H4 (cell line): ENCODE measurements at places on chromosomes 4 and X. TPM values are rescaled to one million over a fixed set of nuclear protein-coding genes. Genes with fewer than 3 reads are reported as not detected.

DNA sequence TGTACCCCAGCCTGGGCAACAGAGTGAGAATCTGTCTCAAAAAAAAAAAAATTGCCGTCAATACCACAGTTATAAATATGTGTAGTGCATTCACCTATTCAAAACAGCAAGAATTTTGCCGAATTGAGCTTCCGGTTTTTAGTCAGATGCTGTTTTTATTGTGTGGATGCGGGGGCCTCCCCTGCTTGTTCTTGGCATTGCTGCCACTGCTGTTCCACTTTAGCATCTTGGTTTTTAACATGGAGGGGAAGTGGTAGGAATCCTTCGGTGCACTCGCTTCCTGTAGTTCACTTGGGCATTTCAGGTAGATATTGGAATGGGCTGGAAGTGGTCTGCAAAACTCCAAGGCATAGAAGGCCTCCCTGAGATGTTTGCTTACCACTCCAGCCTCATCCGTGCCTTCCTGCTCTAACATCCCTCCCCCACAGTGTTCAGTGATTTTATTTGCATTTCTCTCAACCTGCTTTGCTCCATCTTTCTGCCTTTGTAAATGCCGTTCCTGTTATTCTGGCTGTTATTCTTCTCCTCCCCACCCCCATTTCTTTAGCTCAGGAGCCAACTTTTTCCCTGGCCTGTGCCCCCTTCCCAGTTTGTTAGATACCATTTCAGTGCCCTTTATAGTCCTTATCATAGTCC lies 25.5 kb downstream of the MOB1B start:
- no peak for DNase-seq

SPANXA1 gene
- 17.0 TPM in 1 of 2 replicates, not detected in the other for total RNA-seq

- DNase-seq: no peak
These were observed 2.0 kb downstream of the ANKRD37 start for GRCh38 chr4:185398618-185399017.

DNA sequence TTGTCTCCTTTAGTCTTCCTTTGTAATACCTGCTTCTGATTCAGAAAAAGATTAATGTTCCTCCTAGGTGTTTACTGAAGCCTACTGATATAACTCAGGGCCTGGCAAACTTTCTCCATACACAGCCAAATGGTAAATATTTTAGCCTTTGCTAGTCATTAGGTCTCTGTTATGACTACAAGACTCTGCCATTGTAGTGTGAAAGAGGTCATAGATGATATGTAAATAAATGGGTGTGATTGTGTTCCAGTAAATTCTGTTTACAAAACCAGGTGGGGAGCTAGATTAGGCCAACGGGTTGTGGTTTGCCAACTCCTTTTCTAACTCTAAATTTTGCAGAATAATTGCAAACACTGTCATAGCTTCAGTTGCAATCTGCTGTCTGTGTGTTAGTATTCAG lies 568.1 kb upstream of the GNPDA2 start:
- peak; percentile 4 for DNase-seq

EXOSC9 gene
- total RNA-seq: 57.6 and 75.5 TPM in 2 replicates

GRCh38 chr4:79757600-79757999 lies 315.4 kb downstream of the ANTXR2 start:
- DNase-seq: no peak

DNA sequence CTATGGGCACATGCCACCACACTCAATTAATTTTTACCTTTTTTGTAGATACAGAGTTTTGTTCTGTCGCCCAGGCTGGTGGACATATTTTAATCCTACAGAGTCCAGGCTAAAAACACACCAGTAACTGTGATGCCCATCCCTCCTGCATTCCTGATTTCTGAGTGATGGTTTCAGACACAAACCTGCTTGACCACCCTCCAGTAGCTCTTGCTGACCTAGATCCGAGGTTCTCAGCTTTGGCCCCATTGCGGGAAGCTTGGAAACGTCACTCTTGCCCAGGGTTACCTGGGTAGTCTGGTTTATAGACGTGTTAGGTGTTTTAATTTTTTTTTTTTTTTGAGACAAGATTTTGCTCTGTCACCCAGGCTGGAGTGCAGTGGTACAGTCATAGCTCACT lies 7.5 kb downstream of the CD99 start:
- DNase-seq: no peak

MAGEC2 gene
- 77.8 and 91.2 TPM in 2 replicates for total RNA-seq

IL3RA gene
- 0.72 and 1.1 TPM in 2 replicates for total RNA-seq

F8A3 gene
- total RNA-seq: 0.41 and 5.0 TPM in 2 replicates

DNA sequence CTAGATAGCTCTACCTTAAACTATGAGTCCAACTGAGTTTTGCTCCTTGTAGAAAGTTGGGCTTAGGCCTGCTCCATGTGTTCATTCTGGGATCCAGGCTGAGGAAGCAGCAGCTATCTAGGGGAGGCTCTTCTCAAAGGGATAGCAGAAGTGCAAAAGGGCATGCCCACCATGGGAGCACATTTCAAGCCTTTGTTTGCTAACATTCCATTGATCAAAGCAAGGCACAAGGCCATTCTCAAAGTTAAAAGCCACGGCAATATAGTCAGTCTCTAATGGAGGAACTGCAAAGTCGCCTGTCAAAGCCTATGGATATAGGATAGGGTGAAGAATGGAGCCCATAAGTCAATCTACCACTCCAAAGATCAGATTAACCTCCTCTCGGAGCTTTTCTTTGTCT lies 488.1 kb upstream of the ARX start:
- DNase-seq: no peak

RPS6KA6 gene
- 3.1 and 5.8 TPM in 2 replicates for total RNA-seq

- no peak for DNase-seq
These were observed 71.8 kb downstream of the RTL9 start for GRCh38 chrX:110430293-110431076.

GRCh38 chr4:101259876-101260275 lies 87.5 kb downstream of the PPP3CA start:
- no peak for DNase-seq

GRCh38 chr4:40915318-40916217 lies 165.8 kb downstream of the NSUN7 start:
- no peak for DNase-seq

GRCh38 chr4:125891597-125892258 lies 577.0 kb downstream of the FAT4 start:
- peak; percentile 95 for DNase-seq

GRCh38 chr4:120526033-120526432 lies 396.5 kb downstream of the PRDM5 start:
- DNase-seq: no peak

- DNase-seq: no peak
These were observed 31.3 kb downstream of the NYX start for GRCh38 chrX:41478381-41478911.

NKX3-2 gene
- 0.04 and 0.66 TPM in 2 replicates for total RNA-seq

- DNase-seq: no peak
These were observed 18.0 kb downstream of the DOK7 start for GRCh38 chr4:3481113-3481531.

GRCh38 chr4:53991821-53992220 lies 72.6 kb downstream of the CHIC2 start:
- no peak for DNase-seq

DNA sequence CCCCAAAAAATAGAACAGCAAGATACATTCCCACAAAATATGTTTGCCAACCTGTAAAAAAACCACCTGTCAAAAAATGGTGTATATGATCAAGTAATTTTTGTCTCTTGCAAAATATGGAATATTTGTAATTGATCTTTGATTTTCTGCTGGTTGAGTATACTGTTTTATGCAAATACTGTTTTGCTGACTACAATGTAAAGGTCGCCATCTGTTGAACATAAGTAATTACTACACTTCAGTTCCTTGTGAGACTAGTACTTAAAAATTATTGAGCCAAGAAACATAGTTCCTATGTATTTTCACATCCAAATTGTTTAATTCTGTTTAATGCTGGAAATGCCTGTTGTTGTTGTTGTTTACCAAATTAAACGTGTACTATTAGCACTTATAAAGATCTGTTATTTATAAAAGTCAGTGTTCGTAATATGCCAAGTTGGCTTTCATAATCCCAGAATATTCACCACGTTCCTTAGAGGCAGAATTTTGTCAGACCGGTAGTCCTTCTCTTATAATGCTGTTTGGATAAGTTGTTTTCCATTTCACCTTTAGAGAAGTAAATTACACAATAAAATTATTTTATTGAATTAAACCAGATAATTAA lies 144.2 kb downstream of the PDLIM5 start:
- peak; percentile 59 for DNase-seq

- DNase-seq: no peak
These were observed 18.5 kb downstream of the HERC3 start for GRCh38 chr4:88610771-88611170.

- no peak for DNase-seq
These were observed 51.5 kb downstream of the DHRSX start for GRCh38 chrX:2449135-2449886.

GRCh38 chrX:71181558-71181909 lies 36.9 kb downstream of the NLGN3 start:
- DNase-seq: no peak

- no peak for DNase-seq
These were observed 444.6 kb downstream of the STIM2 start for GRCh38 chr4:27305246-27305645.

DNA sequence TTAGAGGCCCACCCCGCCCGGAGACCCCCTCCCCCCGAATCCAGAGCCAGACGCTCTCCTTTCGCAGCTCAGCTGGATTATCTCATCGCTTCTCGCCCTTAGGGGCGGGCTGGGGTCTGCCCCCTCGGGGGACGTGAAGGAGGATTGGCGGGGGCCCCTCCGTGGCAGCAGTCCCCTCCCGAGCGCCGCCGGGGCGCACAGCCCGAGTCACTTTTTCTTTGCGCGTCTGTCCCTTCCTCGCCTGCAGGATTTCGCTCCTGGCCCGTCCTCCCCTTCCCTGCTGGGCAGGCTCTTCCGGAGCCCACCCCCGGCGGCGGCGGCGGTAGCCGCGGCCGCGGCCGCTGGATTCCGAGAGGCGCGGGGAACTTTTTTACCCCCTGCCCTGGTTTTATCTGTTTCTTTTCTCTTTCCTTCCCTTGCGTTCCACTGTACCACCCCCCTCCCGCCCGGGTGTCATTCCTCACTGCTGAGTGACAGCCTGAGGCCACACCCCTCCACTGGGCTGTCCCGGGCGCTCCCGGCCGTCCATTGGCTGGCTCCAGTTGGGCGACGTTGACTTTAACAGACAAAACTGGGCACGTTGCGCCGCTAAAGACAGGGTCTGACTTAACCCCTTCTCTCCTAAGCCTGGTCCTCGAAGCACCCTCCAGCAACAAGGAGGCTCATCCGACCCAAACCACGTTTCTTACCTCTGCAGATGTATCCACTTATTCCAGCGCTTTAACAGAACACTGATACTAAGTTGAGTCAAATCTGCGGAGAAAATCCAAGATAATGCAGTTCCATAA lies 492 bp upstream of the NKX3-2 start:
- DNase-seq: peak; percentile 85

DNA sequence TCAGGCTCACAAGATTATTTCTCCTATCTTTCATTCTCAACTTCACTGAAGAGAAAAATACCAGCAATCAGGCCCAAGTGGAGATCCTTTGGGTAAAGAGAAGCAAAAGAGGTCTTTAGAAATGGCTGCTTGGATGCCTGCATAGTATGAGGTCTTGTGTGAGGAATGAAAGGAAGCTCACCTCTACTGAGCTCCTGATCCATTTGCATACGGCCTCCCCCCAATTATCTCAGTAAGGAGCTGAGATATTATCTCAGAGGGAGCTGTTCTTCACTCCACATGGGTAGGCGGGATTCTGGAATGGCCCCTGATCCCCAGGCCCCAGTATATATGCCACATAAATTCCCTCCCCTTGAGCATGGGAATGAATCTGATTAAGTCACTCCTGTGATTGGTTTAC lies 75.8 kb downstream of the EVC2 start:
- DNase-seq: no peak

- peak; percentile 60 for DNase-seq
These were observed 16.4 kb upstream of the RUFY3 start for GRCh38 chr4:70705183-70706043.

- no peak for DNase-seq
These were observed 52.5 kb downstream of the PF4 start for GRCh38 chr4:73929278-73929677.

TBX22 gene
- total RNA-seq: 0.48 and 0.58 TPM in 2 replicates

F9 gene
- not detected in 2 replicates for total RNA-seq

FAT1 gene
- 71.1 and 71.6 TPM in 2 replicates for total RNA-seq

GRCh38 chr4:143406523-143406922 lies 69.8 kb downstream of the GAB1 start:
- DNase-seq: peak; percentile 85

- DNase-seq: no peak
These were observed 755.8 kb downstream of the RPA4 start for GRCh38 chrX:97639526-97639925.

- DNase-seq: no peak
These were observed 825.7 kb downstream of the TECRL start for GRCh38 chr4:63583561-63583960.

DNA sequence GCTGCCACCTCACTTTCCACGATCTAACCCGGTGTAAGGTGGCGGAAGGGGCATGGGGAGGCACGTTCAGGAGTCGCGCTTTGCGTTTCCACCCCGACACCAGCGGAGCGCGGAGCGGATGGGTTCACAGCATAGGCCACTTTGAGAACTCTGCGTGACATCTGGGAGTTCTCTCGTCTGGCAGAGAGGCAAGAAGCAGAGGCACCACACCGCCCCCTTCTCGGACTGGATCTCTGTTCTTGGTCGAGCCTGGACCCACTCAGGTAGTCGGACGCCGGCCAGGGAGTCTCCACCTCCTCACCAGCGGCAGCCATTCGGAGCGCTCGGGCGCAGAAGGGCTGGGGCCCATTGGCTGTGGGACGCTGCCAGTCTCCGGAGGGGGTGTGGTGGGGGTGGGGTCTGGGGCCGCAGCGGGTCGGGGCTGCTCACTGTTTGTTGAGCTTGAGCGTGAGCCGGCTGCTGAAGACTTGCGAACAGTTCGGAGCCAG lies at the start of gene DACH2:
TSS of gene DACH2 (plus strand) at position 428 of the 488 bp plus-strand sequence.
- no peak for DNase-seq

GRCh38 chr4:97500423-97500822 lies 642.9 kb downstream of the STPG2 start:
- DNase-seq: no peak

BMPR1B gene
- 5.9 and 10.5 TPM in 2 replicates for total RNA-seq

GRCh38 chrX:105464618-105465017 lies 244.1 kb upstream of the TEX13A start:
- peak; percentile 3 for DNase-seq

GRCh38 chrX:15497865-15498264 lies 2.7 kb upstream of the BMX start:
- DNase-seq: peak; percentile 46
